ENCODE measurements at places on chromosomes 5 and 9.

GRCh38 chr5:97355775-97356174 lies 172.7 kb upstream of the RIOK2 start:
- DNase-seq: no peak

GRCh38 chr5:160064995-160065614 lies 54.1 kb downstream of the PWWP2A start:
- no peak for DNase-seq

DNA sequence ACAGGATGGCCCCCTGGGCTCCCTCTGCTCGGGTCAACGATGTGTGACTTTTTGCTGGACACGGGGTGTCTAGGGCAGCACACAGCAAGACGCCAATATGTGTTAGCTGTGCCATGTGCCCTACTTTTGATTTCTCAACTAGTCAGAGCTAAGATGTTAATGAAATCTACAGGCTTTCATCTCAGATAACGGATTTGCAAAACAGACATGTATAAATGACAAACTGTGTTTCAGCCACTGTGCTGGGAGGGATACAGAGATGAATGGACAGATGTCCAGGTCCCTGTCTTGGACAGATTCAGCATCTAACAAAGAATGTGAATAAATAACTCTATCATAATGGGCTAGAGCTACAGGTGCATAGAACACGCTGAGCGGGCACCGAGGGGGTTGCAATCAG lies 160.2 kb upstream of the LHFPL2 start:
- no peak for DNase-seq

GRCh38 chr5:92780057-92780456 lies 801.0 kb downstream of the NR2F1-AS1 start:
- no peak for DNase-seq

- DNase-seq: no peak
Observed at GRCh38 chr5:6436715-6437331, 11.8 kb upstream of the UBE2QL1 start.

DNA sequence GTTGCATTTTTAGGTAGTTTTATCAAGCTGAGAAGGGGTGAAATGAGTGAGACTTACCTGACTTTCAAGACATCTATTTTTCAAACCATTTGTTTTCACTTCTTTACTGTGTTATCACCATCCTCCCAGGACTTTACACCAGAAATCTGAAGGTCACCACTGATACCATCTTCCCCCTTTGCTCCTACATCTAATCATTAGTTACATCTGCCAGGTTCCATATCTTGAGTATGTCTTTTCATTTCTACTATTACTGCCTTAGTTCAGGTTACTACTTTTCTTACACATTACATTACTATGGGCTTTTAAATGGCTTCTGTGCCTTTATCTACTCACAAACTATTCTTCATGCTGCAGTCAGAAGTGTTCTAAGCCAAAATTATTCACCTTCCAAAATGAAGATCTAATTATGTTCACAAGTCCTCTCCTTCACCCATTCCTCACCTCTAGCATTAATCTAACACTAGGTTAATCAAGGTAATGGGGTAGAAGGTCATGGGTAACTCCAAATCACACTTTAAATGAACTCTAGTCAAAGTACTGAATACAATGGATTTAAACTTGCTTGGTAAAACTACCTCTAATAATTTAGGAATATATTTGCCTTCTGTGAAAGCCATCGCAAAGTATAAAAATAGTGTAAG lies 2.1 kb upstream of the HSDL2 start:
- DNase-seq: no peak

DNA sequence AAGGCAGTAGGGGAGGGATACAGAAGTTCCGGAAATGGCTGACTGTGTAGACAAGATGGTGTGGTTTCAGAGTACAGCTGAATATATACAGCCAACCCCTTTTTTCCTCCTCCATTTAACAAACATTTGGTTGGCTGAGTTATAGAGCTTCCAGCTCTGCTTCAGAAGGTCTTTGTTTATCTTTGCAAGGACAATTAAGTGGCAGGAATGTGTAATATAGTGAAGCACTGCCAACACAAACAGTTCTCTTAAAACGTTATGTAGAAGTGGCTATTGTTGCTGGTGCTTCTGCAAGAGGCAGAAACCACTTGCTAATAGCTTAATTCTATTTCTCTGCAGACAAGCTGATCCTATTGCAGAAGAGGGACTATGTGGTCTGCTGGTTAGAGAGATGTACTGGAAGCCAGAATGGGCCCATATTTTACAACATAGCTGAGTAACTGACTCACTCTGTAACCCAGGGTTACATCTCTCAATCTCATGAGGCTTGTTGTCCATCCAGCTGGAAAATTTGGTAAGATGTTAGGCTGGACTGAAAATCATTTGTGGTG lies 62.7 kb upstream of the OSMR start:
- DNase-seq: no peak

- no peak for DNase-seq
Observed at GRCh38 chr5:139481580-139482049, 943 bp downstream of the STING1 start.

- no peak for DNase-seq
Observed at GRCh38 chr5:38370358-38371100, 112.2 kb downstream of the EGFLAM start.

GRCh38 chr9:96411129-96411838 lies 6.9 kb downstream of the ZNF367 start:
- DNase-seq: no peak

DNA sequence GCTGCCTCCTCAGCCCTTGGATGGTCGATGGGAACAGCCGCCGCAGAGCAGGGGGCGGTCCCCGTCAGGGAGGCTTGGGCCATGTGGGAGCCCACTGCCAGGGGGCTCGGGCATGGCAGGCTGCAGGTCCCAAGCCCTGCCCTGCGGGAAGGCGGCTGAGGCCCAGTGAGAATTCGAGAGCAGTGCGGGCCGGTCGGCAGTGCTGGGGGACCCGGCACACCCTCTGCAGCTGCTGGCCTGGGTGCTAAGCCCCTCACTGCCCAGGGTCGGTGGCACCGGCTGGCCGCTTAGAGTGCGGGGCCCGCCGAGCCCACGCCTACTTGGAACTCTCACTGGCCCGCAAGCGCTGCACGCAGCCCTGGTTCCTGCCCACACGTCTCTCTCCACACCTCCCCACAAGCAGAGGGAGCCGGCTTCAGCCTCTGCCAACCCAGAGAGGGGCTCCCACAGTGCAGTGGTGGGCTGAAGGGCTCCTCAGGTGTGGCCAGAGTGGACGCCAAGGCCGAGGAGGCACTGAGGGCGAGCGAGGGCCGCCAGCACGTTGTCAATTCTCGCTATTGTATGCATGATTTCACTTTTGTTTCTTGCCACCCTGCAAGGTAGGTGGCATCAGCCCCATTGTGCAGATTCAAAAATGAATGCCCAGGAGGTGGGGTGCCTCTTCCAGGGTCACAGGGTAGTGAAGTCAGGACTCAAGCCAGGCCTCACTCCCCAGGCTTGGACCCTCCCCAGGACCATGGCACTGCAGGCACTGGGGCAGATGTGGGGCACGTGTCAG lies 48.6 kb downstream of the COL15A1 start:
- no peak for DNase-seq

- DNase-seq: no peak
Observed at GRCh38 chr9:32942755-32943460, 58.5 kb downstream of the APTX start.

GRCh38 chr5:131019601-131020315 lies 145.3 kb downstream of the HINT1 start:
- no peak for DNase-seq

DNA sequence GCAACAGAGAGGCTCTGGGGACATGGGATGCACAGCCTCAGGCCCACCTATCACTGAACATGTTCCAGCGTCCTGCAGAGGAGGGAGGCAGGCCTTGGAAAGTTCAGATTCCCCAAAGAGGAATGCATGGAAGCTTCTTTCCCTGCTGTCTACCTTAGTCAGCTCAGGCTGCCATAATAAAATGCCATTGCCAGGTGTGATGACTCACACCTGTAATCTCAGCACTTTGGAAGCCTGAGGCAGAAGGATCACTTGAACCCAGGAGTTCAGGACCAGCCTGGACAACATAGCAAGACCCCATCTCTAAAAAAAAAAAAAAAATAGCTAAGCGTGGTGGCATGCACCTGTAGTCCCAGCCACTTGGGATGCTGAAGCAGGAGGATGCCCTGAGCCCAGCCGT lies 24.5 kb upstream of the TOR1B start:
- DNase-seq: no peak

DNA sequence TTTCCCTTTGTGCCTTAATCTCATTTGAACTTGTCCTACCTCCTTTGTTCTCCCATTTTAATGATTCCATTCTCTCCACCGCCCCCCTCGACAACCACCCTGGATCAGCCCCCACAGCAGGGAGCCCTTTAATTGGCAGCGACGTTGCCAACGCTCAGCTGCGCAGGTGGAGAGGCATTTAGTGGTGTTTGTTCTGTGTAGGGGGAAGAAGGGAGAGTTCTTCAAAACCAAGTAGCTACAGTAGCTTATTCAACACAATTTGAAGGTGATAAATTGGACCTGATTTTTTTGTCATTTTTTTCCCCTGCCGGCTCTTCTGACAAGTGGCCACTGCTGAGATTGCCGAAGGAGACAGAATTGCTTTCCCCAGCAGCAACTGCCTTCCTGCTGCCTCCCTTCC lies 499.1 kb downstream of the CDK5RAP2 start:
- no peak for DNase-seq

DNA sequence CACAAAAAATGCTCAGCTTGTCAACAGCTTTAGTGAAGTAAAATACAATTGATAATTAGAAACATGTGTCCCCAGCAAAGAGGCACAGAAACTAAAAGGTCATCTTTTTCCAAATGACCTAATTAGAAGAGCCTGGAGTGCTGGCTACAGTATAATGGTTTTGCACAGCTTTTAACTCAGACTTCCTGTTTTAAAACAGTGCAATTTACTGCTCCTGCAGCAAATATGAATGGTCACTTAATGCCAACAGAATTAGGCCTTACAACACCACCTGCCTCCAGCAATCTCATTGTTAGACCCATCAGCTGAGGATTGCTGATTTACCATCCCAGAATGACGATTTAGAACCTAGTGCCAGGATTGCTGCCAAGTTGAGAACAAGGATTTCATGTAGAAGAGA lies 239.3 kb downstream of the CETN3 start:
- no peak for DNase-seq

GRCh38 chr9:109499631-109500410 lies 1.7 kb upstream of the PTPN3 start:
- no peak for DNase-seq

GRCh38 chr9:107541523-107541922 lies 52.0 kb upstream of the KLF4 start:
- peak; percentile 19 for DNase-seq

- DNase-seq: no peak
Observed at GRCh38 chr9:106784076-106784475, 78.9 kb upstream of the ZNF462 start.

DNA sequence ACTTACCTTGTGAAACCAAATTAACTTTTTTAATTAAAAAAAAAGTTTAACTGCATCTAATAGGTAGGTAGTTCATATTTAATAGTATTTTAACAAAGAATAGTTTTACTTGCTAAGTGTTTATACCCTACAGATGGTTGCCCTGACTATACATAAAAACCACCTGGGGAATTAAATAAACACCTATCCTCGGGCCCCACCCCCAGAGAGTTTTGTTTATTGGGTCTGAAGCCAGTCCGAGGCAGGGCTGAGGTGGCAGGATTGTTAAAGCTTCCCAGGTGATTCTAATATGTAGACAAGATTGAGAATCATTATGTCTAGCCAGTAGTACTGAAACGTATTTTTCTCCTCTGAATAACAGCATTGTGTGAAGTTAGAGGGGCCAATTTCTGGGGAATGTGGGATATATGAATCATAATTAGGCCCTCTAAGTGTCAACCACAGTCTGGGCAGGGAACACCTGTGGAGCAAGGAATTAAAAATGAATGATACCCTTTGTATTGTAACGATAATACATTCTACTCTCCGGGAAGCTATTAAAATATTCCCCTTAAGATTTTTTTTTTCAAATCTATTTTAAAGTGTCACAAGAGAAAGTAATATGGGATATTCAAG lies 5.6 kb upstream of the PAM start:
- DNase-seq: no peak

DNA sequence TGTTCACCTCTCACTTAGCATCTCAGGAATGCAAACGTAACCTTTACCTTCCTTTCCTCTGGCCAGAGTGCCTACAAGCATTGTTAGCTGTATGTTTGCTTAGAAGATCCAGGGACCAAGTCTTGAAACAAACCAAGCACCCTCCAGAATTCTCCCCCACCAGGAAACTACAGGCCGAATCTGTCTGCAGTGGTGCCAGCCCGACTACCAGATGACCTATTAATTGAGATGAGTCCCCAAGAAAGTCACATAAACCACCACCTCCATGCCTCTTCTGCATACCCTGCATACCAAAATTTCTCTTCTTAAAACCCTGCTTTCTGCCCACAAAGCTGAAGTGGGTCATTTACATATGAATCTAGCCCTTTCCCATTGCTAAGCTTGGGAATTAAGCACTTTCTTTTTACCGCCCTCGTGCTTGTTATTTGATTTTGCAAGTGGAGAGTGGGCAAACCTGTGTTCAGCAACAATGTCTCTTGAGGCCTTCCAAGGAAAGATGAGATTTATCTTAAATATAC lies 1239.1 kb downstream of the CDH12 start:
- no peak for DNase-seq

- no peak for DNase-seq
Observed at GRCh38 chr5:167447466-167448375, 843.7 kb upstream of the WWC1 start.

GRCh38 chr9:5485378-5486085 lies 24.8 kb upstream of the PDCD1LG2 start:
- DNase-seq: no peak

DNA sequence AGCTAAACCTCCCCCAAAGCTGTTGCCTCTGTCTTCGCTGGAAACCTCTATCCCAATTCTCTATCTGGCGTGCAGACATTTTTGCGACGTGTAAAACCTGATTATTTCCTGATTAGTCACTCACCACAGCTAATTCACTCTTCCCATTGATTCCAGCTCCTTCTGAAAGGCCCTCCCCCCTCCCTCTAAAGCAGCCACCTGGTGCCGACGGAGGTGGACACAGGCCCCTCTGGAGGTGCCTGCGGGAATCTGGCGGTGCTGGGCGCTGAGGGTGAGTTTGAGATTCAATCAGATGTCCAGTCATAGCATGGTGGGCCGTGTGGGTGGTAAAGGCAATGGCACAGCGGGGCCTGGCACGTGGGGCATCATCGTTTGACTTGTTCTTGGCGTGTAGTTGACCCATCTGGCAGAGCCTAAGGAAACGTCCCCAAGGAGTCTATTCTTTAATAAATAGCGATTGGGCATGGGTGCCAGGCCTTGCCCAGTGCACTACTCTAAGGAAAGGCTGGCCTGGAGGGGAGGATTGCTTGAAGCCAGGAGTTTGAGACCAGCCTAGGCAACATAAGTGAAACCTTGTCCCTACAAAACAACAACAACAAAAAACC lies 271.1 kb upstream of the MVB12B start:
- DNase-seq: no peak
